ENCODE measurements at places on chromosomes 3 and 15.

DNA sequence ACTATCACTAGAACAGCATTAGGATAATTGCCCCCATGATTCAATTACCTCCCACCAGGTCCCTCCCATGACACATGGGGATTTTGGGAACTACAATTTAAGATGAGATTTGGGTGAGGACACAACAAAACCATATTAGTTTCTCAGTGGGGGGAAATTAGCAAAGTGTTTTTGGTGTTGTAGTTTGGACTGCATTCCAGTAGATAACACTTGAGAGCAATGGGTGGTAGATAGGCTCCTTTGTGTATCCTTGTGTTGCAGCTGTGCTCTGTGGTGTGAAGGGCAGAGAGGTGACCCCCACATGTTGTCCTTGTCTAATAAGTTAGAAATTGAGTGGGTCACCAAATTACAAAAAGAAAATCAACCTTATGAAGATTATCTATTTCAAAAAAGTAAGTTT is 223.8 kb downstream of the SATB1 start:
- no peak for DNase-seq

GRCh38 chr3:128277378-128278069 is 124.2 kb downstream of the EEFSEC start:
- DNase-seq, result no peak

- DNase-seq, result no peak
Observed at GRCh38 chr3:732326-732928, 360.4 kb upstream of the CNTN6 start.

DNA sequence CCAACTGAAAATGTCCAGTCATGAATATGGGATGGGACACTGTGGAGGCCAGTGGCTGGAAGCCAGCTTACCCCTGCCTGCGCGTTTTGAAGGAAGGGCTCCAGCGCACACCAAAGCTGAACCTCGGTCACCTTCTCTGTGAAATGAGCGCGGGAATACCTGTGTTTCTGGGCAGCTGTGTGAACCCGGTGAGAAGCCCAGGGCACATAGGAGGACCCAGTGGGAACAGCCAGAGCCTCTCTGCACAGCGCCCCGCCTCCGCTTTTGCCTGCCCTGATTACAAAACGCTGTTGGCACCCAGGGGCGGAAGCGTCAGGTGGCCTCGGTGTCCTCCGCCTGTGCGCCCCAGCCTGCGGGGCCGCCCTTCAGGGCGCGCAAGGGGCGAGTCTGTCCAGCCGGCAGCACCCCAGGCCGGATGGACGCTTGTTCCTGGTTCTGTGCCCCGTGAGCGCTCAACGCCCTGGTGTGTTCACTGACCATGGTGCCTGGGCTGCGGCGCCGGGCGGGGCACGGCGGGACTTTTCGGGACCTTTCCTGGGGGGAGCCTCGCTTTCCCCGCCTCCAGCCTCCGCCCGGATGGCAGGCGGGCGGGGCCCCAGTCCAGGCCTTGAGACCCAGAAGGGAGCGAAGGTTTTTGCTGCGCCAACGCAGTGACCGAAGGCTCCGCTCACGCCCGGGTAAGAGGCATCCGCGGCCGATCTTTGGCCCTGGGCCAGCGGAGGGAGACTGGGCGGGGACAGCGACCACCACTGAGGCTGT is at the start of gene SQOR:
TSS of gene SQOR (plus strand) at position 598 of the 759 bp plus-strand sequence. CDS start 23,895 bp downstream, outside the sequence.
- DNase-seq, result no peak

All from pulmonary artery endothelial cell (primary cell).